ENCODE measurements at places on chromosomes 6 and 20. TPM values are rescaled to one million over a fixed set of nuclear protein-coding genes. Genes with fewer than 3 reads are reported as not detected.

DNA sequence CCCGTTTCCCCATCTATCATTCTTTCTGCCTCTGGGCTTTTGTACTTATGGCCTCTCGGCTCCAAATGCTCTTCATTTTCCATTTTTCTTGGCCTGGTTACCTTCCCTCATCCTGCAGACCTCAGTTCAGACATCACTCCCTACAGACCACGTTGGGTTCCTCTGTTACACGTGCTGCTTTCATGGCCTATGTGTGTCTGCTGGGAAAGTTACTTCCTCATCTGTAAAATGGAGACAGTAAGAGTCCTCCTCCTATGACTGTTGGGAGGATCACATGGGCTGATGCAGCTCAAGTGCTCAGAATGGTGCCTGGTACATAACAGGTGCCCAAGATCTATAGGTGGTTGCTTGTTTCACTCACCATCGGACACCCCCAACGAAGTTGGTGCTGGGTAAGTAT is 13.5 kb downstream of the KCNK17 start:
- DNase-seq: no peak

DNA sequence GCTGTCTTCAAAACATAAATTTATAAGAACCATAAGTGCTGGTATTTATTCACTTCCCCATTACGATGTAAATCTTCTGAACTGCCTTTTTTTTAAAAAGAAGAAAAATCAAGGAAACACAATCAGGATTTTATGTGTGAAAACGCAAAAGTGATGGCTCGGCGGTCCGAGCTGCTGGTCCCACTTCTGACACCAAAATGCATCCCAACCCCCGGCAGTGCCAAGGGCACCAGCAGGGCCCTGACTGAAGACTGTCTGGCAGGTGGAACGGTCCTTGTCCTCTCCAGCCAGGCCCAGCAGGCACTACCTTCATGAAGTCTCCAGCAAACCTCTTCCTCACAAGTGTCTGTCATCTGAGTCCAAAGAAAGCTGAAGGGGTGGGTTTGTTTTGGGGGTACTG is 41.2 kb downstream of the TBC1D7 start:
- no peak for DNase-seq

GRCh38 chr6:157230910-157231309 is 92.4 kb downstream of the TMEM242 start:
- no peak for DNase-seq

- DNase-seq: no peak
Observed at GRCh38 chr6:3610206-3610605, 141.3 kb downstream of the PXDC1 start.

RAMACL gene
- total RNA-seq: 5.6 TPM

Data from gastrocnemius medialis (tissue), 4 donors.